Activated T-helper 1 cell treated with anti-CD3 and anti-CD28 coated beads, Interleukin-2, amount 50 U/mL, for 16 hours (primary cell): ENCODE measurements at places on chromosomes 13 and 19.

GRCh38 chr19:18519962-18520847, 1.7 kb downstream of the ELL start:
- DNase-seq, result peak; percentile 25

DNA sequence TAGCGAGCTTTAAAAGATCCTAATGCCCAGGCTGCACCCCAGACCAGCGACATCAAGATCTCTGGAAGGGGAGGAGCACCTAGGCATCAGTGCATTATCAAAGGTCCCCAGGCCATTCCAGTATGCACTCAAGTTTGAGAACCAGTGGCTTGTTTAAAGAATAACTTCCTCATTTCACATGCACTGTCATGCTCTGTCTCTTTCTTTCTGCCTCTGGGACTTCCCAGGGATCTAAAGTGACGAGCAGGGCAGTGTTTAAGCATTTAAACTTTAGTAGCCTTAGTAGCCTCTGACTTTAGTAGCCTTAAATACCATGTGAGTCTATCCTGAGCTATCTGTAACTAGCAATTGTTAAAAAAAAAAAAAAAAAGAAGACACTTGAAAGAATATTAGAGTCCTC, 8.9 kb upstream of the FARP1 start:
- DNase-seq, result no peak

DNA sequence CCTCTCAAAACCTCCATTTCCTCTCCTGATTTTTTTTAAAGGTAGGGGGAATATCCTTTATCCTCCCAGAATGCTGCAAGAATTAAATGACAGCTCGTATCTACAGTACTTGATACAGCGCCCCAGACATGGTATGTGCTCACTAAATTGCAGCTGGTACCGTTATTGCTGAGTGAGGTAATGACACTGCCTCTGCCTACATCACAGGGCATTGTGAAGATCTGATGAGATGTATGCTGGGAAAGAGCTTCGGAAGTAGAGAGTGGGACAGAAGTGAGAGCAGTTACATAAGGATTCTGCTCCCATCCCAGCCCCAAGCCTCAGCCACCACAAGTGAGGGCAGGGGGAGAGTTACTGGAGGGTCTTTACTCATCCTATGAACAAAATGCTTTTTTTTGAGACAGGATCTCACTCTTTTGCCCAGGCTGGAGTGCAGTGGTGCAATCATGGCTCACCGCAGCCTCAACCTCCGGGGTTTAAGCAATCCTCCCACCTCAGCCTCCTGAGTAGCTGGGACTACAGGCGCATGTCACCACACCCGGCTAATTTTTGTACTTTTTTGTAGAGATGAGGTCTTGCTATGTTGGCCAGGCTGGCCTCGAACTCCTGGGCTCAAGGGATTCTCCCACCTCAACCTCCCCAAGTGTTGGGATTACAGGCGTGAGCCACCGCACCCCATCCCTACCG, 1.7 kb upstream of the FKRP start:
- DNase-seq, result no peak

GRCh38 chr13:111937777-111938311, 129.1 kb upstream of the SOX1 start:
- no peak for DNase-seq

DNA sequence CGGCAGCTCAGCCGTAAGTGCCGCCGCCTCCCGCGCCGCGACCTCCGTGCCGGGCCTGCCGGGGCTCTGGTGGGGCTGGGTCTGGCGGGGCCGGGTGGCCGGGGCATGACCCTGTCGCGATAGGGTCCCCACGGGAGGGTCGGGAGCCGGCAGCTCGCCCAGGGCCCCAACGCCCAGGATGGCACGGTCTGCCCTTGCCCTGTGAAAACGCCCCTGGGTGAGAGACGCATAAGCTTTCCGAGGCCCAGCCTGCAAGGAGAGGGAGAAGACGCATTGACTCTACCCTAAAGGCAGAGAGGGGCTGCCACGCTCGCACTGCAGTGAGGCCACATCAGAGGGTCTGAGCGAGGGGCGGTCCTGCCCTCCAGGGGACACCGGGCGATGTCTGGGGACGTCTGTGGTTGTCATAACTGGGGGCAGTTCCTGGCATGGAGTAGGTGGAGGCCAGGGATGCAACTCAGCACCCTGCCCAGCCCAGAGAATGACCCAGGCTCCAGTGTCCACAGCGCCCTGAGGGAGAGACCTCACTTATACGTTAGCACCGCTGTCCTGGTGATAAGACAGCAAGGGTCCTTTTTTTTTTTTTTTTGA, 539 bp downstream of the ZNF554 start:
- DNase-seq, result no peak

- no peak for DNase-seq
These were observed 1.2 kb downstream of the C5AR1 start for GRCh38 chr19:47310819-47311218.

DNA sequence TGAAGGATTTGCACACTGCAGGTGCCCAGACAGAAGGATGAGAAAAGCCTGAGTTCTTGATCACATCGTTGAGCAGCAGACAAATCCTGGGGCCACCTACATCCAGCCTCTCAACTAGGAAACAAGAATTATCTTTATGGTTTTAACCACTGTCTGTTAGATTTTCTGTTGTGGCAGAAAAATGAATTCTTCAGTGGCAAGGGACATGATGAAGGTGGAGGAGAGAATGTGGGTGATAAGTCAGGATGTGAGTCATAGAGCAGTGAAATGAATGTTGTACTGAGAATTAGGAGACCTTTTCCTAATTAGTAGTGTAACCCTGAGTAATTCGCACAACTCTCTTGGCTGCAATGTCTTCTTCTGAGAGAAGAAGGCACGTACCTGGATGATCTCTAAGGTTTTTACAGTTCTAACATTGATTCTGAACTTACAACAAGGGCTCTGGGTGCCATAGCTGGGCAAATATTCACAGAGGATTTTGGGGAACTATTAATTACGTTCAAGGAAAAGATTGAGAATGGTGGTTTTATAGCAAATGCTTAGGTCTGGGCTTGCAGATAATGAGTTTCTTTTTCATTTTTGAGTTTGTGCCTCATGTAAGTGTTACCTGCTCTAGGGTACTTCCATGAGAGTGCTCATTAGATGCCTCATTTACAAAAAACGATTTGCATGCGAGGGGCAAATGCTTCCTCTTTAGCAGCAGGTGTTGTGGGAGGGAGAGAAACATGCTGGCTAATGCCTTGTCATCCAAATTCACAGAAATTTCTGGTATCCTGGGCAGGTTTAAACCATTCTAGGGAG, 111.0 kb upstream of the KL start:
- no peak for DNase-seq

DNA sequence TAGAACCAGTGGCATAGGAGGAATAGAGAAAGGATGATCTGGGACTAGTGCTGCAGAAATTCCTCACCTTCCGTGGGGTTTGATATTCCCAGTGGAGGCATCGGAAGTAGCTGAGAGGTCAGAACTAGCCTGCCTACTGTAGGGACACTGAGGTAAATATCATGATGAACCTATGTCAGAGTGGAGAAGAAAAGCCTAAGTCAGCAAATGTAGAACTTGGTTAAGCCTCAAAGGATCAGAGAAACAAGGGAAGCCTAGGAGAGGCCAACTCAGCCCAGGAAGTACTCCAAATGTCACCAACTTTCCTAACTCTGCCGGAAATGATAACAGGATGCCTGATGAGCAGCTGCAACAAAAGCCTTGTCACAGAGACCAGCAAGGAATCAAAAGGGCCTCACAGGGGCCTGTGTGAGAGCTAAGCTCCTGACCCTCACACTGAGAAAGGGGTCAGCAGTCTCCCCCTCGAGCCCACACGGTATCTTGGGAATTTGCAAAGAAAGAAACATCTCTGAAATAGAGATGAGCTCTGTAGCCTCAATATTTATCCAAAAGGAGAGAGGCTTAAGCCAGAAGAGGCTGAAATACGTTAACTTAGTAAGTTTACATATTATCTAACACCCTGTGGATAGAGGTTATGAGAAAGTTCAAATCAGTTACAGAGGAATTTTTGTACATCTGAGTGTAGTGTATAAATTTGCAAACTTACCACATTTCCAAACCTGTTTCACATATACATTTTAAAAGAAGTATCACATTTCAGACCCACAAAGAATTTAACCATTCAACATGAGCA, 1064.3 kb downstream of the DIAPH3 start:
- no peak for DNase-seq

DNA sequence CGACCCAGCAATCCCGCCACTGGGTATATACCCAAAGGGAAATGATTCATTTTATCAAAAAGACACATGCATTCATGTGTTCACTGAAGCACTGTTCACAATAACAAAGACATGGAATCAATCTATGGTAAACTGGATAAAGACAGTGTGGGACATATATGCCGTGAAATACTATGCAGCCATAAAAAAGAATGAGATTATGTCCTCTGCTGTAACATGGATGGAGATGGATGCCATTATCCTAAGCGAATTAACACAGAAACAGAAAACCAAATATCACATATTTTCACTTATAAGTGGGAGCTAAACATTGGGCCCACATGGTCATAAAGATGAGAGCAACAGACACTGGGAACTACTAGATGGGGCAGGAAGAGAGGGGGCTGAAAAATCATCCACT, 345.0 kb downstream of the UQCRFS1 start:
- no peak for DNase-seq

DNA sequence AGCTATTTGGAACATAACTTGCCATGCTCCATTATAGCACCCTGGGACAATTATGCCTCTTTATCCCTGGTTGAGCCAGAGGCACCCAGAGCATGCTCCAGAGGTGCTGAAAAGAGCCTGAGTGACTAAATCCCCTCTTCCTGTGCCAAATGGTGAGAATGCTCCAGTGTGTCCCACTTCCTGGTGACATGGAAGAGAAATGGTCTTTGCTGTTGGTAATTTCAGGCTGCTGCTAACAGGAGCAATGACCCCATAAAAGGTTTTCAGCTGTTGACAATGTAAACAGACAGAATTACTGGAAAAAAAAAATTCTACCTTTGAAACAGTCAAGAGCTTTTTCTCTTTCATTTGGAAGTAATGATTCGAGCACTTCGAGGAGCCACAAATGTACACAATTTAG, 341.8 kb downstream of the FGF9 start:
- DNase-seq, result no peak

DNA sequence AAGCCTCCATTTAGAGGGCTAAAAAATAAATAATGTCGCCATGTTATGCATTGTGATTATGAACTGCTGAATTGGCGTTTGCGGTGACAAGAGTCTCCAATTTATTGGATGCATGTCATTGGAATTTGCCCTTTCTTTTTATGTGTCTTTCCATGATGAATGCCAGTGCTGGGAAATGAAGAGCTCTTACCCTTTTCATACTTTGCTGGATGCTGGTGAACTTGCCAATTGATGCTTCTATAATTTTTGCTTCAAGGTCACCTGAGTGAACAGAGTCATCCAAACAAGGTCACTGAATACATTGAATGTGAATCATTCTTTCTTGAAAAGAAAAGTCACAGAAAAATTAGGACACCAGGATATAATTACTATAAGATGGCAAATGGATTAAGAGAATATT, 348.2 kb downstream of the OXGR1 start:
- DNase-seq, result no peak

DNA sequence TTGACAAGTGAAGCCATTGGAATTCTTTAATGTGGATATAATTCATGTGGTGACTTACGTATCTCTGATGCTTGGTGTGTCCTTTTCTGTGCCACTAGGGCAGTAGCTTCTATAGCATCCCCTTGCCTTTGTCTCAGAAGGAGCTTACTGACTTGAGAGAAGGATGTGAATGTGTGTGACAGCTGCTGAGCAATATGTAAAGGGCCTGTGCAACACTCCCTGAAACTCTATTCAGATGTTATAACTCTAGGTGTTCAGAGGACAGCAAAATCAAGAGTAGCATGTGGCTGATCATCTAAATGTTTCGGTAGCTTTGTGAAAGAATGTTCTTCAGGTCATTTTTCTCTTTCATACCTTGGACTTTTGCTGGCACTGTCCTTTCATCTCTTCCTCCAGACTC, 189.5 kb downstream of the LMO7 start:
- no peak for DNase-seq

GRCh38 chr13:40776681-40777165, 5.7 kb upstream of the MRPS31 start:
- DNase-seq, result peak; percentile 43

DNA sequence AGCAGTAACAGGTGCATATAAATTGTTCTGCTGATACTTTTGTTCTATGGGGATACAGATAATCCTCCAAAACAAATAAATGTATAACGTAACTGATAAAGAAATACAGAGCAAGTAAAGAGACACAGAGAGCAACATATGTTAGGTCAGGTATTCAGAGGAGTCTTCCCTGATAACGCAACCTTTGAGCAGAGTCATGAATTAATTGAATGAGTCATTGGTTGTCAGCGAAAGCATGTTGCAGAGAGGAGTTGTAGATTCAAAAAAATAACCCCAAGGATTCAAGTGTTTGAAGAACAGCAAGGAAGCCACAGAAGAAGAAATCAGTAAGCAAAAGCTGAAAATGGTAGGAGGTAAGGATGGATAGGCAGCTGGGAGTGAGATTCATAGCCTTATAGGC, 245.2 kb downstream of the TBC1D4 start:
- no peak for DNase-seq

GRCh38 chr13:85525411-85525810, 273.8 kb downstream of the SLITRK6 start:
- DNase-seq, result no peak

DNA sequence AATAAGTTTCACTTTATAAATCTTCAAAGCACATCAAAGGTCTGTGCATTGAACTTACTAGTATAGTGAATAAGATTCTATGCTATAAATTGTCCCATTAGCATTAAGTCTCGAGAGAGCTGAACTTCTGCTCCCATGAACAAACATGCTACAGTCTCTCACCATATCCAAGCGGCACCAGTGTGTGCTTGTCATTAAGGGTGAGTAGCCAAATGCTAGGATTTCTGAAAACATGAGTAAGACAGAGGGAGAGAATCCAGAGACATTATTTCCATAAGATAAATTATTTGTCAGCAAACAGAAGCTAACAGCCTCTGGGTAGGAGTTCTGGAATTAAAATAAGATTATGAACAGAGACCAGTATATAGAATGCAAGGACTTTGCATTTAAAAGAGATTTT, 2882.5 kb downstream of the PCDH9 start:
- DNase-seq, result no peak
